ENCODE measurements at places on chromosomes 4 and X.

DNA sequence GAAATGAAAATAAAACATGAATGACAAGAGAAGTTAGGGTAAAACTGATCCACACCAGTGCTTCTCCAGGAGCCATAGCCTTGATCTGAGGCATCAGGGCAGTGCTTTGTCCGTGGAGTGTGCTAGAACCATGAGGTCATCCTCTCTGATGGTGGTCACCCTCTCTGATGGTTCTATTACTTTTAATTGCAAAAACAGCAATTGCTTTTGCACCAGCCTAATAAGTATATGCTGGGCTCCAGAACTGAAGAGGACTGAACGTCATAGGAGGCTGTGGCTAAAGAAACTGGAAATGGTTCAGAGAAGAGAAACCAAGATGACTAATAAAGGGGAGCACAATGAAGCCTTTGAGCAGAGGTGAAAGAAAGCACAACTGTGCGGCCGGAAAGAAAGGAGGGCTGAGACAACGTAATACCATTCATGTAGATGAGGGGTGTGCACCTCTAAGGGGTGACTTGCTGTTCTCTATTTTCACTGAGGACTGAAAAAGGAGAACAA lies 17.0 kb upstream of the TMEM154 start:
- peak; percentile 21 for DNase-seq

DNA sequence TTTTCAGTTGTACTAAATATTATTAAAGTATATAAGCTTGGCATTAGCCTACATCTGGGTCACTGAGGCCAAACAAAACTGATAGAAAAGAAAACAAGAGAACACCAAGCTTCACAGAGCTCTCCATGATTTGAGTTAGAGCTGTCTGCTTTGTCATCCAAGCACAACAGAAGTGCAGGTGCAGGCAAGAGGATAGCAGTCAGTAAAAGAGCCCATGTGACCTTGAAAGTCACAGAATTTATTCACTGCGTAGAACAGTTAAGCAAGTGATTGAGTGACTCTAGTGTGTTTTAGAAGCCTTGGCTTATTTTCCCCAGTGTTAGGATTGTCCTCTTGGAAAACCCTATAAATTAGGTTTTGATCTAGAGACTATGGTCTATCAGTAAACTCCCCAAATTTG lies 49.4 kb upstream of the PRDM5 start:
- no peak for DNase-seq

DNA sequence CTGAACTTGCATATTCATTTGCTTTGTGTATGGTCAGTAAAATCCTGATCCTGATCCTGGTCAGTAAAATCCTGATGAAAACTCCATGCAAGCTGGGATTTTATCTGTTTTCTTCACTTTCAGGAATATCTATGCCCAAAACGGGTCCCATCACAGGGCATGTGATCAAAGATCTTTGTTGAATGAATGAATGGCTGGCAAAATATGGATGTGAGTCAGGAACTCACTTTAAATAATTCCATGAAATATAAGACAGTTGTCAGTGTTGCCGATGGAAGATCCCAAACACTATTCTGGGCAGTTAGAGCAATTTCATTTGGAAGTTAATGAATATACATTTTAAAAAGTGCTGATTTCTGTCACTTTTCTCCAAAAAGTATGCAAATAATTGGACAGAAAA lies 598.4 kb downstream of the GBA3 start:
- no peak for DNase-seq

GRCh38 chr4:147772459-147772969 lies 40.6 kb downstream of the ARHGAP10 start:
- DNase-seq = no peak

DNA sequence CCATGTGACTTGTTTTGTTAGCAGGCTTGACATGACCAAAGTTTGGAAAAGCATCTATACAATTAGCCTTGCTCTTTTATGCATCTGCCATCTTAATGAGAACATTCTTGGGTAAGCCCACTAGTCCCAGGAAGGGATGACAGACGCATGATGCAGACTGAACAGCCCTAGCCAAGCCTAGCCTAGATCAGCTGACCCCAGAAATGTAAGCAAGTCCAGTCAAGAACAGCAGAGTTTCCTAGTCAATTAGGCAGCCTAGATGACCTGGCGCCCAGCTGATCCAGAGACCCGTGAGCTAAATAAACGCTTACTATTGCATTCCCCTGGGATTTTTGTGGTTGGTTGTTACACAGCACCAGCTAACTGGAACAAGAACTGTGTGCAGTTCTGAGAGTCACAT lies 457.9 kb downstream of the BCOR start:
- no peak for DNase-seq

Data from smooth muscle cell of the brain vasculature (primary cell).